ENCODE measurements at places on chromosomes 1 and 21.

- DNase-seq = no peak
Observed at GRCh38 chr1:112423207-112423606, 27.2 kb downstream of the CTTNBP2NL start.

GRCh38 chr1:61078618-61079295 lies 3.6 kb upstream of the NFIA start:
- no peak for DNase-seq

- no peak for DNase-seq
Observed at GRCh38 chr1:58104960-58105359, 441.6 kb downstream of the OMA1 start.

- no peak for DNase-seq
Observed at GRCh38 chr1:158067662-158068061, 74.2 kb downstream of the KIRREL1 start.

DNA sequence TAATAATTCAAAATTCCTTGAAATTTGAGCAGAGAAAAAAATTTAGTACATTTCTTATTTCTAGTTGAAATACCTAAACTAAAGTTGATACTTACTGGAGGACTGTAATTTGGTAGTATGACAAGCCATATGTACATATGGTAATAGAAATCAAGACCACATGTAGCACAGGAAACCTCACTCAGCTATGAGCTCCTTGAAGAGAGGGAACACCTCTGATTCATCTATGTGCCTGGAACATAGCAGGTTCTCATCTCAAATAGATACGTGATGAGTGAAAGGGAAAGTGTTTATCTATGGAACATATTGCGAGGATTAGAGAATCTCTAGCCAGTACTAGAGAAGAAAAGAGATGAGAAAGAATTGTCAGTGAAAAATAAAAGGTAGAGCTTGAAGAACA lies 47.9 kb upstream of the GNG4 start:
- DNase-seq = no peak

- DNase-seq = no peak
Observed at GRCh38 chr1:1609822-1610485, 5.3 kb upstream of the MIB2 start.

All from iPS DF 6.9 (cell line).